ENCODE measurements at places on chromosomes 16 and 17. TPM values are rescaled to one million over a fixed set of nuclear protein-coding genes. Genes with fewer than 3 reads are reported as not detected.

Gene ADCY9
- total RNA-seq, result 7.4 TPM

Gene RIPOR1
- 41.7 TPM for total RNA-seq

Gene DPEP3
- total RNA-seq, result not detected

Gene UMOD
- not detected for total RNA-seq

Gene KRTAP16-1
- not detected for total RNA-seq

All from A375 (cell line).